ENCODE measurements at places on chromosomes 12 and 14. TPM values are rescaled to one million over a fixed set of nuclear protein-coding genes. Genes with fewer than 3 reads are reported as not detected.

SERPINA12 gene
- not detected for total RNA-seq

DNA sequence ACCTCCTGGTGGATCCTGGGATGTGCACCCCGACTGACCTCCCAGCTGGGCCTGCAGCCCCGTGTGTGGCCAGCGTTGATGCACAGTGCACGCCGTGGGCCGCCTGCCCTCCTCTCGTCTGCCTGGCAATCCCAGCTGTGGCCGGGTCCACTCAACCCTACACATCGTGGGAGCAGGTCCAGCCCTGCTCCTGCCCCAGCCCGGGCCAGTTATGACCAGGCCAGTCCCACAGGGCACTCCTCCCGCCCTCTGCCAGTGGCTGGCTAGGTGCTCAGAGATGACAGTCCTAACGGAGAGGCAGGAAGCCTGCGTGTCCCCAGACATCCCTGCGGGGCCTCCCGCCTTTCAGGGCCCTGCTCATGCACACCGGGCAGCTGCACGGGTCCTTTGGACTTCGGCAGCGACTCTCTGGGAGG lies 10.8 kb downstream of the GALNT9 start:
- DNase-seq = no peak

GRCh38 chr12:18981732-18982131 lies 147.8 kb upstream of the PLEKHA5 start:
- DNase-seq = no peak

DNA sequence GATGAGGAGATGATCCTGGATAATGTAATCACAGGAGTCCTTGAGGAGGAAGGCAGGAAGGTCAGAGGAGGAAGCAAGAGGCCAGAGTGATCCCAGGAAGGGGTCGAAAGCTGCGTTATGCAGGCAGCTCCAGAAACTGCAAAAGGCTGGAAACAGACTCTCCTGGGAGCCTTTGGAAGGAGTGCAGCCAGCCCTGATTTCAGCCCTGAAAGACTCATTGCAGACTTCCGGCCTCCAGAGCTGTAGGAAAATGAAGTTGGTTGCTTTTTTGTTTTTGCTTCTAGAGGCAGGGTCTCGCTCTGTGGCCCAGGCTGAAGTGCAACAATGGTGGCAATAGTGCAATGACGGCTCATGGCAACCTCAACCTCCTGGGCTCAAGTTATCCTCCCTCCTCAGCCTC lies 44.6 kb upstream of the FZD10 start:
- DNase-seq = no peak

GRCh38 chr12:130849561-130850417 lies 10.7 kb upstream of the STX2 start:
- no peak for DNase-seq

All from fibroblast of the aortic adventitia (primary cell).